ENCODE measurements at places on chromosomes 7 and 10. TPM values are rescaled to one million over a fixed set of nuclear protein-coding genes. Genes with fewer than 3 reads are reported as not detected.
A peak's percentile ranks its signal among the peaks of the same experiment; 100 is the strongest.

SEMA3E gene
- total RNA-seq: 5.4 TPM

IFIT5 gene
- 2.7 TPM for total RNA-seq

SNX10 gene
- 17.8 TPM for total RNA-seq

TAX1BP1 gene
- total RNA-seq: 56.5 TPM

DNA sequence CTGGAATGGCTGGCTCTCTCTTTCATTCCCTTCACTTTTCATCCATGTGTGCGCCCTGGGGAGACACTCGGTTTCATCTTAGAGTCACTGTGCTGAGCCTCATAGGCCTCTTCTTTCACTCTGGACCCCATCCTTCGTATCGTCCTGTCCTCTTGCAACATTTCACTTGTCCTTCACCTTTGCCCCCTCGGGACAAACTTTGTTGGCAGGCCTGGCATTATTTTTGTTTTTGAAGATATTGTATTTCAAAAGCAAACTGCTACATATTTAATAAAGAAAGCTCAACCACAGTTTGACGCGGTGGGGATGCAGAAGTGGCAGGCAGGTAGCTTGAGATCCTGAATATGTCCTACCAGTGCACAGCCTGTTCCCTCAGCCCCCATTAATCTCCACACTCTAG, 36.6 kb downstream of the HIPK2 start:
- H3K4me1 ChIP-seq: peaks cover 10% of the 10 kb centered on the region
- H3K27me3 ChIP-seq: no peaks in the 10 kb centered on the region
- H3K27ac ChIP-seq: no peak overlapping the region
- no peaks in the 10 kb centered on the region for H3K36me3 ChIP-seq

DNA sequence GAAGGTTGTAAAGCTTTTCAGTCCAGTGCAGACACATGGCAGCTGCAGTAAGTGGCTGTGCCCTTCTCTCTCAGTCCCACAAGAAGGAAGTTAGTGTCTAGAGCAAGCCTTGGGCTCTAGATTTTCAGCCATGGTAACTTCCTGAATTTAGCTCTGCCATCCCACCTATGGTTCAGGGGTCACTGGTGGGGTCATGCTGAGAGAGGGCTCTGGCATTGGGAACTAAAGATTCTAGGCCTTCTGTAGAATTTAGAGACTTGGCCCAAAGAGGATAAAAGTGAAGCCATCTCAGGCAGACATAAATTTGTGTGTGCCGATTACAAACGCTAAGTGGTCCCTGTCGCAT, 113.5 kb downstream of the COL13A1 start:
- no peak for DNase-seq
- H3K4me1 ChIP-seq: no peaks in the 10 kb centered on the region

DNA sequence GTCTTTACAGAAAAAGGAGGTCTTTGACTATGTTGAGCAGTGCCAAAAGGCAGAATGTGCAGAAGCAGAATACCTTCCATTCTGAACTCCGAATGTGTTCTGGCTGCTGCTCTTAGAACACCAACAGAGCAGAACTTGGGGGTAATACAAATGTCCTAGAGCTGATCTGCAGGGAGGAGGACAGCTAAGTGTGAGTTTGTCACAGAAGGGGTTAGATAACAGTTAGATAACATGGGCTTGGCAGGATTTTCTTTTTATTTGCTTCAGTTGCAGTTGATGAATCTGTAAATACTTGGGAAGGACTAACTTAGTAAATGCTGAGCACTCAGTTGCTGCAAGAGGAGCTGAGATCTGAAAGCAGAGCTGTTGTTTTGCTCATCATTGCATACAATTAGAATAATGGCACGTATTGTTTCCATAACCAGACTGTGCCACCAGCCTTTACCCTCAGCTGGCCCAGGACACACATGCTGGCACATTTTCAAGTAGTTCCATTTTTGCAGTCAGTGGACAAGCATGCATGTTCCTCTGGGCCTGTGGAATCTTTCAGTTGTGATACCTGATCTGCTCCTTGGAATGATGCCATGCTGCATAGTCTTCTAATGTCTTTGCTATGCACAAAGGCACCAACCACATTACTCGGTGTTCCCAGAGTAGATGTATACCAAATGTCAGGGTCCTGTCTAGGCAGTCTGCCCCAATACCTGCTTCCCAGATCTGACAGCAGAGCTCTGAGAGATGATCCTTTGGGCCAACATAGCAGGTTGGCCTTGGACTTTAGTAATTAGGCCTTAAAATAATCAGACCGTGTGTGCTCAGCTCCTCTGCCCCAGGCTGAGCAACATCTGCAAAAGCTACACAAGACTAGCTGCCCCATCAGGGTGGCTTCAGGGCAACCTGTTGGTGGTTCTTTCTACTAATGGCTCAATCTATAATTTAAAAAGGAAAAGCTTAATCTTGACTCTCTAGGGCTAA, 55.7 kb downstream of the GSDME start:
- no peak overlapping the region for H3K27ac ChIP-seq
- no peak overlapping the region for H3K4me3 ChIP-seq
- no peak for DNase-seq
- H3K4me1 ChIP-seq: no peaks in the 10 kb centered on the region
- no peaks in the 10 kb centered on the region for H3K36me3 ChIP-seq

DNA sequence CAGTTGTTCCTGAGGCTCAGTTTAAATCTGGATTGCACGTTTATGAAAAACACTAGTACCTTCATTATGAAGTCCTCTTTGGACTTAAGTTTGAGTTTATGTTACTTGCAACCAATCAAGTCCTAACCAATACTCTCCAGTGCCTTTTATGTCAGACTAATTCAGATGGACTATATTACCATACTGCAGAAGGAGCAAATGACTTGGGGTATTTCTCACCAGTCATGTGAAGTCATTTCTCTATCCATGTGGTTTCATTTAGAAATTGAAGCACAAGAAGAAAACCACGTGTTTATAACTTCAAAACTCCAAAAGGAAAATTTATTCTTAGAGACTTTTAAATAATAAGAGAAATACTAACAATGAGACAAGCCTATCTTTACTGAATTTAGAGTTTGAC, 201.6 kb downstream of the MBL2 start:
- no peaks in the 10 kb centered on the region for H3K4me1 ChIP-seq
- H3K27me3 ChIP-seq: no peaks in the 10 kb centered on the region
- H3K36me3 ChIP-seq: no peaks in the 10 kb centered on the region
- no peak overlapping the region for H3K4me3 ChIP-seq

DNA sequence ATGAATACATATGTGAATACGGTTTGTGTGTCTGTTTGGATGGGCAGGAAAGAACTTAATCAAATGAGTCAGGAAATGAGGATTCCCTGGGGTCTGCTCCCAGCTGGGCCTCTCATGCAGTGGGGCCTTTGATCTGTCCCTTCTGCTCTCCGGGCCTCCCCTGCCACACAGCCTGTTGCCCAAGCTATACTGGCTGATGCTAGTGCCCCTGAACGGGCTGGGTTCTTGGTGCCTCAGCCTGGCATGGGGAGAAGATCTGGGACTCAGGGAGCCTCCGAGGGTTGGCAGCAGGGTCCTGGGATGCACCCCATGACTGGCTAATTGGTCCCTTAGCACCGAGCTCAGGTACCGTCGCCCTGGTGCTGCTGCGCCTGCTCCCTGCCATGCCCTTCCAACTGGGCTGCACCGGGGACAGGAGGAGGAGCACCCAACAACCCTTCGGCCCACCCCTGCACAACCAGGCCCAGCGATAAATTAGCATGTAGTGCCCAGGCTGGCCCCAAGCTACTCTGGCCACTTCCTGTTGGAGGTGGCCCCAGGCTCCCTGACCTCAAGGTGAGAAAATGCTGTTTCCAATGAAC, 59.9 kb upstream of the DUSP5 start:
- no peak for DNase-seq
- no peak overlapping the region for H3K4me3 ChIP-seq
- no peaks in the 10 kb centered on the region for H3K27me3 ChIP-seq
- H3K4me1 ChIP-seq: no peaks in the 10 kb centered on the region
- H3K27ac ChIP-seq: no peak overlapping the region
- no peaks in the 10 kb centered on the region for H3K36me3 ChIP-seq

GRCh38 chr10:11284291-11285085, 266.8 kb downstream of the CELF2 start:
- H3K4me3 ChIP-seq: no peak overlapping the region
- H3K4me1 ChIP-seq: no peaks in the 10 kb centered on the region
- no peaks in the 10 kb centered on the region for H3K36me3 ChIP-seq
- no peak overlapping the region for H3K27ac ChIP-seq

- H3K36me3 ChIP-seq: no peaks in the 10 kb centered on the region
- H3K27me3 ChIP-seq: no peaks in the 10 kb centered on the region
- no peak overlapping the region for H3K4me3 ChIP-seq
- DNase-seq: peak; percentile 46
- H3K4me1 ChIP-seq: no peaks in the 10 kb centered on the region
These were observed 109.8 kb downstream of the SH3PXD2A start for GRCh38 chr10:103745341-103746247.

DNA sequence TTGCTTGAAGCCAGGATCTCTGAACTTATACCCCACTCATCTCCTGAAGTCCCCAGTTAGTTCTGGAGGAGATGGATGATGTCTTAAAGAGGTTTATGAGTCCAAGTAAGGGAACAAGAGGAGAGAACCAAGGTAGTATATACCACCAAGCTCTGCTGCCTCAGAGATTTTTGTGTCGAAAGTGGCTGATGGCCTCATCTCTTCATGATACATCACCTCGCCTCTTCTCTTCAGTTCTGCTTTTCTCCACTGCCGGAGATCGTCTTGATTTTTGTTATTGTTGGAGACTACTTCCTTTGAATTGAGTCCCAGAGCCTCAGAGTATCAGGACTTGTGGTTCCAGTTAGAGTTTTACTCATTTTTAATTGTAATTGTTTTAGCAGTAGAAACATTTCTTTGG, 1.9 kb downstream of the VTI1A start:
- peaks cover 12% of the 10 kb centered on the region for H3K4me1 ChIP-seq
- H3K4me3 ChIP-seq: no peak overlapping the region
- no peak for DNase-seq
- no peaks in the 10 kb centered on the region for H3K36me3 ChIP-seq

DNA sequence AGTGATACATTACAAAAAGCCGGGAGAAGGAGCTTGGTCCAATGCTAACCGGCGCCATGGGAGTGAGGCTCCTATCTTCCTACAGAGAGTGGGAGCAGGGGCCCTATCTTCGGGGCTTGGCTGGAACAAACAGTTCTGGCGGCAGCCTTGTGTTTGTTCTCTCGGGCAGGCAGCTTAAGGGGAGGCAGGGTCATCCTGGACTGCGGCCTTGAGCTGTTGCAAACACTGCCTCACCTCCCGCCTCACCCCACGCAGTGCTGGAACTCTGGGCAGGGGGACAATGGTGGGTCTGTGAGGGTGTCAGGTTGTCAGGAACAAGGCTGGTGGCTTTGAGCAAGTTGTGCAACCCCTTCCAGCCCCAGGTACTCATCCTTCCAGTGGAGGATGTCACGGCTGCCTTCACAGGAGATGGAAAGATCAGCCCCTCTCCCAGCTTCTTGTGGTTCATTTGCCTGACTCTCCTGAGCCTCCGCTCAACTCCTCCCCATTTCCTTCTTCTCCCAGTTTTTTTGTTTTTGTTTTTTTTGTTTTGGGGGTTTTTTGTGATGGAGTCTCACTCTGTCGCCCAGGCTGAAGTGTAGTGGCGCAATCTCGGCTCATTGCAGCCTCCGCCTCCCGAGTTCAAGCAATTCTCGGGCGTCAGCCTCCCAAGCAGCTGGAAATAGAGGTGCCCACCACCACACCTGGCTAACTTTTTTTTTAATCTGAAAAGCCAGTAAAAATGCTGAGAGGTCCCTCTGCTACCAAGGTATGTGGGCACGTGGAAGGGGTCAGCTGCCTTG, 57.4 kb downstream of the SPOCK2 start:
- no peak overlapping the region for H3K4me3 ChIP-seq
- no peaks in the 10 kb centered on the region for H3K36me3 ChIP-seq
- H3K27ac ChIP-seq: no peak overlapping the region
- no peaks in the 10 kb centered on the region for H3K4me1 ChIP-seq
- no peaks in the 10 kb centered on the region for H3K27me3 ChIP-seq

DNA sequence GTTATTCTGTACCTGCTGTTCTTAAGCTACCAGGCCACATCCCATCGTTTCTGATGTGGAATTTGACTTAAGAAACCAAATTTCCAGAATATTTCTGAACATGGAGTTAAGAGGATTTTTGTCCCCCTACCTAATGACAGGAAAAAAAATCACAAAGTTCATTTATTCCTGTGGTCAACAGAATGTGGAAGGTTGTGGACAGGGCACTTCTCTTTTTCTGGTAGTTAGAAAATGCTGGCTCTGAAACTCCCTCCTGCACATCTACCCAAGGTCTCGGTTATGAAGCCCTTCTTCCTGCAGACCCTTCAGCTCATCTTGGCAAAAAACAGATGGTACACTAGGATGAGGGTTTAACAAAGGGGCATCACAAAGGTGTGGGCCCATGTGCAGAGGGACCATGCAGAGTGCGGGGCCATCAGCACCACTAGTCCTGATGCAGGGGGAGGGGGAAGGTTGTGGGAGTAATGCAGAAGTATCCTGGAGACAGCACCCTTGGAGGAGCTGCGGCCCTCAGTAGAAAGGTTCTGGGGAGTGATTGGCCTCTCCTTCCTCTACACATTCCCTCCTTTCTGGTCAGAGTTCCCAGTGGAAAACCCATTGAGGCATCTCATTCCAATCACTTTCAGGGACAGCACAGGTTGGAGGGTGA, 9.8 kb downstream of the ALOX5 start:
- H3K27ac ChIP-seq: no peak overlapping the region
- H3K4me3 ChIP-seq: no peak overlapping the region
- H3K4me1 ChIP-seq: no peaks in the 10 kb centered on the region
- H3K27me3 ChIP-seq: no peaks in the 10 kb centered on the region
- H3K36me3 ChIP-seq: no peaks in the 10 kb centered on the region

DNA sequence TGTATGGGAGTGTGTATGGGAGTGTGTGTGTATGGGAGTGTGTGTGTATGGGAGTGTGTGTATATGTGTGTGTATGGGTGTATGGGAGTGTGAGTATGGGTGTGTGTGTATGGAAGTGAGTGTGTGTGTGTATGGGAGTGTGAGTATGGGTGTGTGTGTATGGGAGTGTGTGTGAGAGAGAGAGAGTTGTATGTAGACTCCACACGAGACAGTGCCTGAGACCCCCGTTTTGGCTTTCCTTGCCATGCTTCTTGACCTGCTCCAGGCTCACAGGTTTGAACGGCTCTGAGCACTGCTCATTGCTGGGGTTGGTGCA, 49.7 kb downstream of the COL17A1 start:
- no peaks in the 10 kb centered on the region for H3K27me3 ChIP-seq
- H3K27ac ChIP-seq: no peak overlapping the region
- no peak for DNase-seq
- no peaks in the 10 kb centered on the region for H3K36me3 ChIP-seq
- no peak overlapping the region for H3K4me3 ChIP-seq

DNA sequence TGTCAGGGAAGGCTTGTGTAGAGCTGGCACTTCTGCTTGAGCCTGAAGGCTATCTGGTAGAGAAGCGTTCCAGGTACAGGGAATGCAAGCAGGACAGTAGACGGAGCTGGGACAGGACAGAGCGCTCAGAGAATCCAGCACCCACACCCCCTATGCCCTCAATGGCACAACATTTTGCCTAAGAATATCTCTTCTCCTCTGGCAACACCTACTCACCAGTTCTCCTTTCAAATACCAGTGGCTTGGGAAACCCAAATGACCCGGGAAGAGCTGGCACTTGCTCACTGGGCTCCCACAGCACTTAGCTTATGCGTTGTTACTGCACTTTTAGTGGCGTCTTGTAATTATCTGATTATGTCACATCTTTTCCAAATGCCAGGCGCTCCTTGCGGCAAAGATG, 118.6 kb downstream of the RNF216 start:
- no peak for DNase-seq
- H3K4me3 ChIP-seq: no peak overlapping the region
- no peaks in the 10 kb centered on the region for H3K27me3 ChIP-seq
- H3K27ac ChIP-seq: no peak overlapping the region
